ENCODE measurements at places on chromosomes 7 and 10.

- no peak for DNase-seq
Measured at GRCh38 chr10:1367938-1368841, 312.0 kb downstream of the WDR37 start.

GRCh38 chr10:16689227-16689626 is 128.0 kb downstream of the RSU1 start:
- no peak for DNase-seq

DNA sequence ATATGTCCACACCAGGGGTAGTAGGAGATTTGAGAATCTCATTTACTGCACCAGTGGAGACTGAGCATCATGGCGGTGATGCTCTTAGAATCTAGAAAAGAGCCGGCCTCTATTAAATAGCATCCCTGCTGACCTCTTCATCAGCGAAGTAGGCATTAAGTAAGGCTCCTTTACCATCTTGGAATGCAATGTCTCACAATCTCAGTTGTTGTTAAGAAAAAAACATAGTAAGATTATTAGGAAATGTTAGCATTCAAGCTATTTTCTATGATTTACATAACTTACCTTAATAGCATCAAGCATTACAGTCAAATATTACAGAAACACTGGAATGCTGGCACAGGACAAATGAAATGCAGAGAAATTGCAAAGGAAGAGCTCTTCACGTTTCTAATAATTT is 54.5 kb downstream of the ORC5 start:
- no peak for DNase-seq

DNA sequence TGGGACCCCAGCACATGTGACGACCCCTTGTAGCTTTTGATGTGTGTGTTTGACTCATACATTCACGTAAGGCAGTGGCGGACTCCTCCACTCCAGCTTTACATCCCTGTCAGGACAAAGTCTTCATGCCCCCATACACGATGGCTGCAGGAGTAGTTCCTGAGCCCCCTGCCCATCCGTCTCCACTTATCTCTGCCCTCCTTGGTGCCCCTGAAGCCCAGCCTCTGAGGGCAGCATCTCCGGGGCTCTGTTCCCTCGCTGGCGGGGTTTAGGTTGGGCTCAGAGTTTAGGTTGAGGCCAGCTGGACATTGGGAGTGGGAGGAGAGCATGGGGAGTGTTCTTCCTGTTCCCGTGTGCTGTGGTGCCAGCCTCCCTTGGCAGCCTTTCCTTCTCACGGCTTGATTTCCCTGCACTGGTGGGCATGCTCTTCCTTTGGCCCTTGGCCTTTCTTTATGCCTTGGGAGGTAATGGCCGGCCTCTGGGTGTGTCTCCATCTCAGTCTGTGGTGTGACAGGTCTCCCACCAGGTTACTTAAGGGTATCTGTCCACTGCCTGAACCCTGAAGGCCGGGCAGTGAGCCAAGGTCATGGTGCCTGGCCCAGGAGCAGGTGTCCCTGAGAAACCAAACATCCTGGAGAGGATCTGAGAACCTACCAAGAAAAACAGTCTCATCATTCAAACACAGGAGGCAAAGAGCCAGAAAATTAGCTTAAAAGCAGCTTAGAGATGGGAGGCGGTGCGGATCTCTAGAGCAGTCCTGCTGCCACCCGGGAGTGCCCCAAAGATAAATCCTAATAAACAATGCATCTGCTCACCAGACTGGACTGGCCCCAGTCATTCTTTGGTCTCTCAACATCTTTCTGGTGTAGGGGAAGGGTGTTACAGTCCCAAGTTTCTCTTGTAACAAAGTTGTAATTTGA is 85.5 kb downstream of the GLRX3 start:
- no peak for DNase-seq

DNA sequence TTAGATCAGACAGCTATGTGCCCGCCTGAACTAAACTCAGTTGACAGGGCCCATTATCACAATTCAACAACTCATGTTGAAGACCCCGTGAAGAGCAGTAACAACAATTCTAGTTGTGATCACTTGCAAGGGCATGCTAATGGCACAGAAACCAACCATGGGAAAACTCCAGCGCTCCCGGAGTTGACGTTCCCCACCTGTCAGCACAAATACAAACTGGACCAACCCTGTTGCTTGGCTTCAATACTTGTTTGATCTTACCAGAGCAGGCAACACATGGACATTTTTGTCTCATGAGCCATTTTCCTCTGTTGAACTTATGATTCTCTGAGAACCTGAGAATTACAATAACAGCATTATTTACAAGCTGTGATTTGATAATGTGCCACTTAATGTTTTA is 119.0 kb upstream of the LANCL2 start:
- no peak for DNase-seq

DNA sequence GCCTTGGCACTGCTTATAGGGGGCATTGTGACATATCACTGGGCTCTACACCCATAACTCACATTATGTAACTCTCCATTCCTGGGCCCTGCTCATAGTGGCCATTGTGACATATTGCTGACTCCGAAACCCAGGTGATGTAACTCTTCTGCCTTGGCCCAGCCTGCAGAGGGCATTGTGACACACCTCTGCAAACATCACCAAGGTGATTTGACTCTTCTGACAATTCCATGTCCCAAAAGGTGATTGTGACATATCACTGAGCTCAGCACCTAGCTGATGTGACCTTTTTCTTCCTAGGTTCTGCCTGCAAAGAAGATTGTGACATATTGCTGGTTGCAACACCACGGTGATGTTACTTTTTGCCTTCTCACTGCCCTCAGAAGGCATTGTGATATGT is 36.5 kb upstream of the ZNF680 start:
- no peak for DNase-seq

GRCh38 chr10:113221756-113222168 is 271.7 kb downstream of the TCF7L2 start:
- DNase-seq, result peak; percentile 3

GRCh38 chr7:23438171-23438570 is 32.1 kb downstream of the IGF2BP3 start:
- no peak for DNase-seq

GRCh38 chr10:23955456-23956225 is 253.3 kb upstream of the KIAA1217 start:
- DNase-seq, result no peak

GRCh38 chr7:83936056-83936708 is 258.4 kb downstream of the SEMA3A start:
- DNase-seq, result peak; percentile 26

- DNase-seq, result no peak
Measured at GRCh38 chr10:58019863-58020537, 247.7 kb downstream of the IPMK start.
